ENCODE measurements at places on chromosomes 3 and 15. TPM values are rescaled to one million over a fixed set of nuclear protein-coding genes. Genes with fewer than 3 reads are reported as not detected.
A peak's percentile ranks its signal among the peaks of the same experiment; 100 is the strongest.

- no peak for DNase-seq
Observed at GRCh38 chr3:700514-700913, 392.3 kb upstream of the CNTN6 start.

- no peak for DNase-seq
Observed at GRCh38 chr3:123499322-123499721, 50.4 kb upstream of the ADCY5 start.

GRCh38 chr15:70337277-70338186 is 239.8 kb upstream of the TLE3 start:
- no peak for DNase-seq

Gene PHC3
- 37.9 TPM for total RNA-seq

- DNase-seq = peak; percentile 53
Observed at GRCh38 chr3:196971094-196971698, 2.6 kb upstream of the PIGZ start.

- DNase-seq = no peak
Observed at GRCh38 chr3:99865321-99865720, 47.7 kb downstream of the CMSS1 start.

Gene TNFAIP8L3
- 11.1 TPM for total RNA-seq

GRCh38 chr15:48250640-48251076 is 44.6 kb downstream of the SLC12A1 start:
- DNase-seq = no peak

Gene COL6A5
- 0.55 TPM for total RNA-seq

Gene CLDN11
- total RNA-seq = 3.7 TPM

GRCh38 chr15:72857331-72858063 is 73.9 kb upstream of the ADPGK start:
- no peak for DNase-seq

DNA sequence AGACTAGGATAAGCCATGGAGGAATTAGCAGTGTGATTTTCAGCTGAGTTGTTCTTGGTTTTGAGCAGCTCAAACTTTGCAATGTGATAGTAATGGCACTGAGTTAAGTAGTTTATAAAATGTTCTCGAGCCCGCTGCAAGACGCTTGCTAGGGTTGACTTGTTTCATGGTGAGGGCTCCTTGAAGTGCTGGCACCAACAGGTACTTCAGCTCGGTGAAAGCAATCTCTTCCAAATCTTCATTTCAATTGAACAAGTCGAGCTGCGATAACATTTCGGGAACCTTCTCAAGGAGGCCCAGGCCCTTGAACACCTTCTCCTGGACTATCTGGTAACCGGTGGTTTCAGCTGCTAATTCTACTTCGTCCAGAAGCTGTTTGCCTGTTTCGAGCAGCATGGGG is 50.8 kb upstream of the DYNC1LI1 start:
- DNase-seq = no peak

GRCh38 chr3:187735837-187736236 is 9.4 kb downstream of the BCL6 start:
- DNase-seq = no peak

Gene LRTM1
- not detected for total RNA-seq

Gene MEGF11
- 5.7 TPM for total RNA-seq

DNA sequence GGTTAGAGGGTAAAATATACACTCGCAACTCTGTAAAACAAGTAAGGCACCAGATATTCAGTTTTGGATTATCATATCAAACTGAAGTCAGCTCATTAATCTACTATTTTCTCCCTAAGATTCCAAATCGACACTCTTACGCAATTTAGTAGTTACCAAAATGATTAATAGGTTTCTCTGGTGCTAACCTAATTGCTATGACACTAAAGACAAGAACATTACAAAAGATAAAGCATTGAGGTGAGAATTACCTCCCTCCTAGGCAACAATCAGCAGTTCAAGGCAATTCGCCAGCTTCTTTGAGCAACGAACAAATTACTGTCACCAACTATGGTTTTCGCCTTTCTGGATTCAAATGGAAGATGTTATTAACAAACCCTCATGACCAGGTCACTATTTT is 1305.0 kb downstream of the ROBO2 start:
- no peak for DNase-seq

- no peak for DNase-seq
Observed at GRCh38 chr3:68919000-68919399, 13.3 kb downstream of the TAFA4 start.

Gene CCR8
- not detected for total RNA-seq

DNA sequence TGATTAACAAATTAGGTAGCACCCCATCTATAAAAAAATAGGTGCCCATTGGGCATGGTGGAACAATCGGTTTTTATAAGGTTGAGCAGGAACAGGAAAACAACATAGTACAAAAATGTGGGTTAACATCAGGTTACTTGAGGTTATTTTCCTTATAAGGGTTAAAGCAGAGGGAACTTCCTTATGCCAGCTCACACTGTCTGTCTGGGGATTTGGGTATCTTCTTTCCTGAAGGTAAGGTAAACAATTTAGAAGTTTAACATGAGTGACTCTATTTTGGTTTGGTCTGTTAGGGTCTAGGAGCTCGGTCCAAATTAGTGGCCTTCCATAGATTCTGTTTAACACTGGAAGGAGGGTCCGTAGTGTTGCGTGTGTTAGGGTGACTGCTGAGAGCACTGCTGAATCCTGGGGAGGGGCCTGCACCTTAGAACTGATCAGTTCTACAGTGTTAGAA is 14.7 kb downstream of the CHD2 start:
- no peak for DNase-seq

GRCh38 chr3:171375666-171376595 is 84.3 kb downstream of the TNIK start:
- no peak for DNase-seq

GRCh38 chr3:65672871-65673815 is 365.6 kb downstream of the MAGI1 start:
- no peak for DNase-seq

Gene C3orf38
- 30.8 TPM for total RNA-seq

- no peak for DNase-seq
Observed at GRCh38 chr3:179068779-179069530, 2.7 kb downstream of the ZMAT3 start.

Gene NR2E3
- not detected for total RNA-seq

GRCh38 chr3:13507570-13508339 is 27.6 kb downstream of the HDAC11 start:
- DNase-seq = no peak

Gene MLF1
- 12.9 TPM for total RNA-seq

DNA sequence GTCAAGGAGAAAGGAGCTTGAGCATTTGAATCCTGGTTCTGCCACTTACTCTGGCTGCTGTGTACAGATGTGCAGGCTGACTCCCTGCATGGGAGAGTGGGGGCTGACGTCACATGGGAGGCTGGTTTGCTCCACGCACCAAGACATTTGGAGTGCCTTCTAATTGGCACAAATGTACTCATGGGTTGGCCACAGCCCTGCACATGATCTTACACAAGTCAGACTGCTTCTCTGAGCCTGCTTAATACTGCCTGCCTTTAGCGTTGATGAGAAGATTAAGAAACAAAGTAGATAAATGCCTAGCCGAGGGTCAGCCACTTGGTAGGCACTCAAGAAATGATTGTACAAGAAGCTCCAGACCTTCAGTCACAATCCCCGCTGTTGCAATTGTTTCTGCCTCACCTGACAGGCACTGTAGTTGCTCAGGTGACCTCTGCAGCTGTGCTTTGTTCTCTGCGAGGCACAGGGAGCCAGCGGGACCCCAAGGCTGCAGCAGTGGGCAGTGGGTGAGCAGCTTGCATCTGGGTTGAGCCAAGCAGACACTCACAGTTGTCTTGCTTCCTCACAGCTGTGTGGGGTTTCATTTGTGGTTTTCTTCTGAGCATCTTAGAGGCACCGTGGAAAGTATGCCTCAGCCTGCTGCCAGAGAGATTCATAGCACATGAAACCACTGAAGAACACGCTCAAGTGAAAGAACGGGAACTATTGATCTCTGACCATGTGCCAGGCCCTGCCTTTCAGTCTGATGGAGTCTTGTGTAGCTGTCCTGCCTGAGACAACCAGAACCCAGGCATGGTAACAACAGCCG is 33.1 kb downstream of the GRK7 start:
- DNase-seq = peak; percentile 84

Gene MEX3B
- total RNA-seq = 0.49 TPM

GRCh38 chr3:106255870-106256248 is 387.0 kb upstream of the CBLB start:
- no peak for DNase-seq

Gene FOXB1
- total RNA-seq = not detected

Gene FEZF2
- not detected for total RNA-seq

Gene ZBTB11
- total RNA-seq = 30.3 TPM

Gene RNF168
- total RNA-seq = 40.6 TPM

Gene PRSS50
- total RNA-seq = not detected

DNA sequence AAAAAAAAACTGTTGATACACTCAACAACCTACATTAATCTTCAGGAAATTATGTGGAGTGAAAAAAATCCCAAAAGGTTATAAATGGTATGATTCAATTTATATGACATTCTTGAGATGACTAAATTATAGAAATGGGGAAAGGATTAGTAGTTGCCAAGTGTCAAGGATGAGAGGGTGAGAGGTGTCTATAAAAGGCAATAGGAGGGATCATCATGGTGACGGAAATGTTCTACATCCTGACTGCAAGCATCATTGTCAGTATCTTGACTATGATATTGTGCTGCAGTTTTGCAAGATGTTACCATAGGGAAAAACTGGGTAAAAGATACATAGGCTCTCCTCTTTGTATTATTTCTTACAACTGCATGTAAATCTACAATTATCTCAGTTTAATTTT is 125.6 kb downstream of the FRMD5 start:
- DNase-seq = no peak

Gene GOLGA6L10
- total RNA-seq = 4.5 TPM

DNA sequence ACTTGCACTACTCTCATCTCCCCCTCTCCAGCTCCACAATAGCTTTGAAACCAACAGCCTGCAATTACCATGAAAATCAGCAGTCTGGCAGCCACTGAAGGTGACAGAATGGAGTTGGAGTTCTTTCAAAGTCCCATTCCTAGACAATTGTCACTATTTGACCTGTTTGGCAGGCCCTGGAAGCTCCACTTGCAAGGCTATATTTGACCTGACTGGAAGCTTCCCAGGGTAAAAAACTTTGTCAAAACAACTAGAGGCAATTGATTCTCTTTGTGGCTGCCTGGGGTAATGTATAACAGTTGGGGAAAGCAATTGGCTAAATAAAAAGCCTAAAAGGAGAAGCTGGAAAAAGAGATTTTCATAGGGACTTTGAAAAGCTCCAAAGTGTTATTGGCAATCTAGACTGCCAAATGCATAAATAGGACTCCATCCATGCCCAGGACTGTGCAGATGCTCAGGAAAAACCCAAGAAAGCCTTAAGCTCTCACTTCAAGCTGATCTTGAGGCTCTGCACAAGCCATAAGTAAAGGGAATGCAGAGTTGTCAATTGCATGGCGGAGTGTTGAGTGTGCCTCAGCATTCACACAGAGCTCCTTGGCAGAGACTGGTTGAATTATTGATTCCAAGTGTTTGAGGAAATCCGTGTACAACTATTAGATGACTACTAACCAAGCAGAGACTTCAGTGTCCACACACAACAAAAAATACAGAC is 18.3 kb downstream of the GREM1 start:
- no peak for DNase-seq

DNA sequence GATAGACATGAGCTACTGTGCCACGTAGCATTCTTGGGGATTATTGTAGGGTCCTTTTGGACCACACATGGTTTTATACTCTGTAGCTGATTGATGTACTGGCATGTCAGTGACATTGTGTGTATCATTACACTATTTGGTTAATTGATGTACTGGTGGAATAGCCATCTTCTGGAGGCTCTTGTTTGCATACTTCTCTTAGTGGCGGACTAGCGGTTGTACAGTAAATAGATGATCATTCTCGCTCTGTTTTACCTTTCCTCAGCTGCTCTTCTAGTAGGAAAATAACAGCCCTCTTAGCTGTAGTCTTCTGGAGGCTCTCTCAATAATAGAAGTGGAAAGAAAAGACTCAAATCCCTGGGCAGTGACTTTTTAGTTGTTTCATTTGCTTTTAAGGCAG is 24.8 kb downstream of the IGF1R start:
- no peak for DNase-seq

- no peak for DNase-seq
Observed at GRCh38 chr15:101652786-101653430, 727 bp upstream of the TM2D3 start.

- DNase-seq = no peak
Observed at GRCh38 chr3:127221037-127221436, 28.1 kb downstream of the PRR23E start.

- DNase-seq = no peak
Observed at GRCh38 chr15:36458411-36458810, 121.0 kb upstream of the CDIN1 start.

DNA sequence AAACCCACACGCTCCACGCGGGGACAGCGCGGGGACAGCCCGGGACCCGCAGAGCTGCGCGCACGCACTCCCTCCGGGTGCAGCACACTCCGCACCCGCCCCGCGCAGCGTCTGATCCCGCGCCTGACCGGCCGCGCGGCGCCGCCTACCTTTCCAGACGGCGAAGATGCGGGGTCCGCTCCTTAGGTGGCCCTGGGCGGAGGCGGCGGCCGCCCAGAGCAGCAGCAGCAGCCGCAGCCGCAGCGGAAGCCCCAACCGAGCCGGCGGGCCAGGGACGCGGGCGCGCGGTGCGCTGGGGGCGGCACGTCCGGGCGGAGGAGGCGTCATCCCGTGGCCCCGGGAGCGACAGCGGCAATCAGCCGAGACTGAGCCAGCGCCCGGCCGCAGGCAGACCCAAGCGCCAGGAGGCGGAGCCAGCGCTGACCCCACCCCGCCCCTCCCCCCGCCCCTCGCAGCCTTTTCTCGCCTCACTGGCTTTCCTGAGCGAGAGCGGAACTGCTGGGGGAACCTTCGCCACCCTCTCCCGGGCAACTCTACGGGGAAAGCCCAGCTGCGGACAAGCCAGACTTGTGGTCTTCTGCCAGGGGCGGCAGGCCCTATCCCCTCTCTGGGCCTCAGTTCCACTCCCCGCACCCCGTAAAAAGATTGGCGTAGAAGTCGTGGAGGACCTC is at the start of gene SEMA7A:
Gene SEMA7A (minus strand): TSS at position 367 of the 671 bp plus-strand sequence. CDS start 40 bp downstream, at position 327.
- DNase-seq = peak; percentile 79

Gene PFKFB4
- total RNA-seq = 9.9 TPM

DNA sequence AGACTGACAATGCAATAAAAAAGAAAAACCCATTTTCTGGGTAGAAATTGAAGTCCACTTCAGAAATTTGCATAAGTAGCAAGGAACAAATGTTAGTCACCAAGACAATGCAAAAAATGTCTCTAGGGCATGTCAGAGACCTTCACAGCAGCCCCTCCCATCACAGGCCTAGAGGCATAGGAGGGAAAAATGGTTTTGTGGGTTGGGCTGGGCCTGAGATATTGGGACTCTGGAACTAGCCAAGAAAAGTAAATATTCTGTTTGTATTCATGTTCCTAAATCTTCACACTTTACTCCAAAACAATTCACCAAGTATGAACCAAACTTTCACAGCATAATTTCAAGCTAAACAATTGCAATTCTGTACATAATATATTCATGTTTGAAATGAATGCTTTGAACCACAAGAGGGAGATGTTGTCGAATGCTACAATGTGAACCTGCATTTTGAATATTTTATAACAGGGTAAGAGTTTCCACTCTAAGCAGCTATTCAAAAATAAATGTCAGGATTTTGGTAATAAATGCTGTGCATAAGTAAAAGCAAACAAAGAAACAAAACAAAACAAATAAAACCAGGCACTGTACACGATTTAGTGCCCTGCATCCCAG is 429.2 kb downstream of the OTOL1 start:
- no peak for DNase-seq

- peak; percentile 83 for DNase-seq
Observed at GRCh38 chr15:75452865-75453702, 1.6 kb upstream of the SIN3A start.

- no peak for DNase-seq
Observed at GRCh38 chr3:163951397-163951987, 1126.8 kb downstream of the SI start.

Measured in suprapubic skin (tissue), 4 donors.